ENCODE measurements at places on chromosomes 3 and 15.
A peak's percentile ranks its signal among the peaks of the same experiment; 100 is the strongest.

GRCh38 chr3:185759512-185759911 is 65.3 kb downstream of the IGF2BP2 start:
- DNase-seq, result peak; percentile 38

- peak; percentile 78 for DNase-seq
Observed at GRCh38 chr15:51829376-51830275, at the start of gene TMOD3. TSS of gene TMOD3 (plus strand) at chr15:51829653. CDS start at chr15:51862885, 33,232 bp downstream.

DNA sequence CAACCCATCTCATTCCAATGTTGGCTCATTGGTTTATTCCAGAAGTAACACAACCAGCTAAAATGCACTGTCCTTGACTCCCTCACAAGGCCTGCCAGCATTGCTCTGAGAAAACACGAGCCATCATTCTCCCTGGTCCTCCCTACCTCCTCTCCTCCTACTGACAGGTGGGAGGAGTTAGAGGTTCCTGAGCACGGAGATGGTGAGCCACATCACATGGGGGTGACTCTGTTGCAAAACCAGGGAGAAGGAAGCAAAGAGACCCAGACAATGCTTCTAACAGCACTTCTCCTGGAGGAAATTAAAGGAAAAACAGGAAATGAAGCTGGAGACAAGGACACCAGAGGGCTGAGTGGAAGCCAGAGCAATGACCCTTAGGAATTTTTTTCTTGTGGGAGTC is 667.4 kb downstream of the NTRK3 start:
- DNase-seq, result peak; percentile 63

GRCh38 chr15:60679256-60679655 is 200.3 kb upstream of the ICE2 start:
- peak; percentile 93 for DNase-seq

- DNase-seq, result no peak
Observed at GRCh38 chr3:127228866-127229265, 35.9 kb downstream of the PRR23E start.

- peak; percentile 95 for DNase-seq
Observed at GRCh38 chr15:87619161-87619960, 637.2 kb downstream of the NTRK3 start.

- DNase-seq, result no peak
Observed at GRCh38 chr15:43292375-43293078, 25.8 kb upstream of the TGM5 start.

DNA sequence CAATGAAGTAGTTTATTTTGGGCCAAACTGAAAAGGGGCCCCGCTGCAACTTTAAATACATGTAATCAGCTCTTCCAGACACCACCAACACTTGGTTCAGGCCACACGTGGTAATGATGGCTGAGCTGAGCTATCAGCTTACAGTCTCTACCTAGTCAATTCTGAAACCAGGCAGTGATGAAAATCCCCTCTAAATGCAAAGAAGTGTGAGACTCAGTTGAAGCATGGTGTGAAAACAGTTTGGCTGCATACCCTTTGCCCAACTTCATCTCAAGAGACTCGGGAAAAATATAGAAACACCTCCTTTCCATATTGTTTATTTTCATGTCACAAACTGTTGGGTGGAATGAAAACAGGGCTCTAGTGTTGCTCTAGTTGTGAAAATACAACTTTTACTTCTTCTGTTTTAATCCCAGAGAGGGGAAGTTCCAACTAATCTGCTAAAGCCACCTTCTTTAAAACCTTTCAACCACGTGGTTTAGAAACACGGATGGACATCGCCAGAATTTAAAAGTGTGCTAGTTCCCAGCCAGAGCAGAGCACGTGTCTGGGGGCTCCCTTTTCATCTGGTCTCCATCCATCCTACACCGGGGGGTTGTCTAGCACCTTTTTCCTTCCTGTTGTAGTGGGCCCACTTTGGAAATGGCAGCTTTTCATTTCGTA is 229.1 kb downstream of the EPHB1 start:
- no peak for DNase-seq
